ENCODE measurements at places on chromosomes 7 and 10.

DNA sequence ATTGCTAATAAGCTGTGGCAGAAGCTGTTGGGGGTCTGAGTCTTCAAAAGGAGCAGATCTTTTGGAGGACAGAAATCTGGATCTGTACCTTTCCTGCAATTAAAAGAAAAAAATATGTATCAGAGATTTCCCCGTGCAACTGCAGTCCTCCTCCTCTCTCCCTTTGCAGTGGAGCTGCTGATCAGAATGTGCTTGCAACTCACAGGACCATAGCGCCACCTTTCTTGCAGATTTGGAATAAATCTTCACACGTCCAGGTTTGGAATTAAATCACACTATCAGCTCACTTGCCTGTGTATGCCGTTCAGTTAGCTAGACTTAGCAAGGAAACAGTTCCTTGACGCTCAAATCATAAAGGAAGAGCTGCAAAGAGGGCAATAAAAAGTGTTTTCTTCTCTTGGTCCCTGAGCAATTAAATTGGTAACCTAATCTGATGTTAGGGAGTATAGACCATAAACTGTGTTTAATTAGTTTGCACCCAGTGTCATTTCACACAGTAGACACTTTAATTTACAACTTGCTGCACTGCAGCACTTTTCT is 77.4 kb downstream of the PON1 start:
- no peak for DNase-seq

DNA sequence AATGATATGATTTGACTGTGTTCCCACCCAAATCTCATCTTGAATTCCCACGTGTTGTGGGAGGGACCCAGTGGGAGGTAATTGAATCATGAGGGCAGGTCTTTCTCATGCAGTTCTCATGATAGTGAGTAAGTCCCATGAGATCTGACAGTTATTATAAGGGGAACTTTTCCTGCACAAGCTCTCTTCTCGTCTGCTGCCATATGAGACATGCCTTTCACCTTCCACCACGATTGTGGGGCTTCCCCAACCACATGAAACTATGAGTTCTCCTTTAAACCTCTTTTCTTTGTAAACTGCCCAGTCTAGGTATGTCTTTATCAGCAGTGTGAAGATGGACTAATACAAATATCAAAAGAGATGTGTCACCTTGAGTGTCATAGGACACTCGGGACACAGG is 502.7 kb upstream of the PODXL start:
- DNase-seq, result no peak

DNA sequence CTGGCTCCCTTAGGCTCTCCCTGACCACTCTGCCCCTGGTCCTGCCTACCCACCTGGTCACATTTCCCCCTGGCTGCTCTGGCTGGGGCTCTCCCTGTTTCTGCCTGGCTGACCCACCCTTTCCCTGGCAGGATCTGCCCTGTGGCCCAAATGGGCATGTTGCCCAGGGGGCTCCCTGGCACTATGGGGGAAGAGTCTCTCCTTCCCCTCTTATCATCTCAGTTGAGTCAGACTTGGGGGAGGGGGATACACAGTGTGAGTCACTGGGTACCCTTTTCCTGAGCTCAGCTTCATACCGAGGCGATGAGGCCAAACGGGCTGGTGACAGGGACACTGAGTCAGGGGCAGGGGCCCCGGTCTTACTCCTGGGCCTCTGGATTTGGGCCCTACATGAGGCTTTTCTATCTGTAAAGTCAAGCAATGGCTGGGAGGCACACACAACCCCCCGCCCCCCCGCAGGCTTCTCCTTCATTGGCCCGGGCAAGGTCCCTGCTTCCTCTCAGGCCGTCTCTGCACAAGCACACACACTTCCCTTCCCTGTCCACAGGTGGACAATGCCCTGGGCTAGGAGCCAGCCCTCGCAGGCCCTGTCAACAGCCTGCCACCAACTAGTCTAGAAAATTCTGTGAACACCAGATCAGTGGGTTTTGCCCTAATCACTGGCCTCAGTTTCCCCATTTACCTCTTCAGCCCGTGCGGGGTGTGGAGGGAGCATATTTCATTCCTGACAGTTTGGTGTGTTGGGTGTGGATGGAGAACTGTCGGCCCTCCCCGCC is 627 bp upstream of the FLNC start:
- no peak for DNase-seq

- DNase-seq, result no peak
These were observed 431.7 kb upstream of the KLF6 start for GRCh38 chr10:4216726-4217125.

DNA sequence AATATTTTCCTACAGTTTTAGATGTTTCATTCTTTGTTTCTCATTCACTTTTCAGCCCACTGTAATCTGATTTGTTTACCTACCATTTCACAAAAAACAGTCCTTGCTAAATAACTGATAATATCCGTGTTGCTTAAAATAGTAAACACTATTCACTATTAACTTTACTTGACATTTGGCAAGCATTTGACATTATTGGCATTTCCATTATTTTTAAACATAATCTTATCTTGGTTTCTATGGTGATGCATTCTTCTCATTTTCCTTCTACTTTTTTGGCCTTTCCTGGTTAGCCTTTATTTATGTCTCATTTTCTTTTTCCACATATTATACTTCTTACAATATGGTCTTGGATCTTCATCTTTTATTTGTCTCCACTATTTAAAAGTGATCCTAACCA is 715.3 kb downstream of the DNAJB9 start:
- no peak for DNase-seq

DNA sequence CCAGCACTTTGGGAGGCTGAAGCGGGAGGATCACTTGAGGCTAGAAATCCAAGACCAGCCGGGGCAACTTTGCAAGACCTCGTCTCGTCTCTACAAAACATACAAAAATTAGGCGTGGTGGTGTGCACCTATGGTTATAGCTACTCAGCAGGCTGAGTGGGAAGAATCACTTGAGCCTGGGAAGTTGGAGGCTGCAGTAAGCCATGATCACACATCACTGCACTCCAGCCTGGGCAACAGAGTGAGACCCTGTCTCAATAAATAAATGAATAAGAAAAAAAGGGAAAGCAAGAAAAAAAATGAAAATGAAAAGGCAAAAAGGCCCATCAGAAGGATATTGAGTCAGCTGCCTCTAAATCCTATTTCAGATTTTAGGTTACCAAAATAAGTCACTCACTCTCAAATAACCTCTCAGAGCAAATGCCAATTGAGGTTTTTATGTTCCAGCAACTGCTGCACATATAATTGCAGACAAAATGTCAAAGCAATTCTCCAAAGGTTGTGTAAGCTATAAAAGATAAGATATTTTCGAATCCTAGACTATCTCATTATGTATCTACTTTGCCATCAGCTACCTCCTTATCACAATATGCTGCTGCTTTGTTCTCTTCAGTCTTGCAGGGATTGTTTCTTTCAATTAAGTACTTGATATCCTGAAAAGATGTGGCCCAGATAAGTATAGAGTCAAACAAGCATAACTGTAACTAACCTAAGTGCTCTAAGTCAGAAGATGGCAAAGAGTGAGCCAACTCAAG is 4.7 kb downstream of the BAZ1B start:
- no peak for DNase-seq

GRCh38 chr10:37707829-37708578 is 149.4 kb downstream of the ZNF248 start:
- no peak for DNase-seq

DNA sequence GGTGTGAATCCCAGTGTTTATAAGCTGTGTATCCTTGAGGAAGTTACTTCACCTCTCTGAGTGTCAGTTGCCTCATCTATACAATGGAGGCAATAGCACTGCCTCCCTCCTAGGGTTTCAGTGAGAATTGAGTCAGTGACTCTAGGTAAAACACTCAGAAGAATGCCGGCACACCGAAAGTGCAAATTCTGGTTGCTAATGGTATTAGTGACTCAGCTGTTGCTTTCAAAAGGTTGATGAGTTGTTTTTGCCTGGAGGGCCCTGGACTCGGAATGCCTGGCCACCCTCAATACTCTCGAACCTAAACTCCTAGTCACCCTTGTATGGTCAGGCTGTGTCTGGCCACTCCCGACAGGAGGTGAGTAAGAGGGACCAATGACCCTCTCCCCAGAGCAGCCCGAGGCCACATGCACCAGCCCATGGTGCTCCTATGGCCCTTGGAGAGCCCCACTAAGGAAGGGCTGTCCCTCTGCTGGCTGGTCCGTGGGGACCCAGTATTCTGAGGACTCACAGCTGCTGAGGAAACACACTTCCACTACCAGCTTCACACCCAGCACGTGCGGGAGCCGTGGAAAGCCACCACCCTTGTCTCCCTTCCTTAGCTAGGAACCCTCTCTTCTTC is 60.2 kb downstream of the CALML3 start:
- no peak for DNase-seq

DNA sequence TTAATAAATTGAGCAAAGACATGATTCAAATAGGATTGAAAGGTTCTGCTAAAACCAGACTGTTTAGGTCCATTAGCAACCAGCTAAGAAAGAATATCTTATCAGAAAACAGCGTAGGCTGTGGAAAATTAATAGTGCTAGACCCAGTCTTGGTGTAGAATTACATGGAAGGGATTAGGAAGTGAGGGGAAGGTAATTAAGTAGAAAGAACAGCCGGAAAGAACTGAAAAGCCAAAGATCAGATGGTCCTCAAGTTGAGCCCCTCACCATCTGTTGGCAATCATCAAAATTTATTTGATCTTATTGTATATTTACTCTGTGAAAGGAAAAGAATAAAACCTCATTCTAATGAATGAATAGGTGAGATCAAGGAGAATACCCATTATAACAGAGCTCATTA is 50.1 kb downstream of the COL1A2 start:
- no peak for DNase-seq

GRCh38 chr10:12264204-12264940 is 68.4 kb downstream of the CDC123 start:
- peak; percentile 63 for DNase-seq

DNA sequence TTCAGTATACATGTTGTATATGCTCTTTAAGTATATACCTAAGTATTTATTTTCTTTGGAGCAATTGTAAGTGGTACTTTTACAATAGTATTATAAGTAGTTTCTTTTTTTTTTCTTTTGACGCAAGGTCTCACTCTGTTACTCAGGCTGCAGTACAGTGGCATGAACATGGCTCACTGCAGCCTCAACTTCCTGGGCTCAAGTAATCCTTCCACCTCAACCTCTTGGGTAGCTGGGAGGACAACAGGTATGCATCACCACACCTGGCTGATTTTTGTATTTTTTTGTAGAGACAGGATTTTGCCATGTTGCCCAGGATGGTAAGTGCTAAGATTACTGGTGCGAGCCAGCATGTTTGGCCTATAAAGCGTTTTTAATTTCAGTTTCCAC is 13.7 kb upstream of the CDCA7L start:
- no peak for DNase-seq

DNA sequence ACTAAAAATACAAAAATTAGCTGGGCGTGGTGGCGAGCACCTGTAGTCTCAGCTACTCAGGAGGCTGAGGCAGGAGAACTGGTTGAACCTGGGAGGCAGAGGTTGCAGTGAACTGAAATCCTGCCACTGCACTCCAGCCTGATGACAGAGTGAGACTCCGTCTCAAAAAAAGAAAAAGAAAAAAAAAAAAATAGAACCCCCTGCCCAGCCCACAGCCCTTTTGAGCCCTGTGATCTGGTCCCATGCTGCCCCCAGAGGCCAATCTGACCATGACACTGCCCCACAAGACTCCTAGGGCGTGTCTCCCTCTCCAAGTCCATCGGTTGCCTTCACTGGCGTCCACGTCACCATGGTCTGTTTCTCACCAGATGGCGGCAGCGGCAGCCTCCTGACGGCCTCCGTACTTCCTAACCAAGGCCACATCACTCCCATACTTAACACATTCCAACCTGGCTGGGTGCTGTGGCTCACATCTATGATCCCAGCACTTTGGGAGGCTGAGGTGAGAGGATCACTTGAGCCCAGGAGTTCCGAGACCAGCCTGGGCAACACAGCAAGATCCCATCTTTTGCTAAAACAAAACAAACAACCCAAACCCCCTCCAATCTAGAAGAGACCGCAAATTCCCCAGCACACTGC is 18.0 kb downstream of the STX1A start:
- no peak for DNase-seq

GRCh38 chr10:113616244-113617074 is 47.4 kb downstream of the NRAP start:
- no peak for DNase-seq

DNA sequence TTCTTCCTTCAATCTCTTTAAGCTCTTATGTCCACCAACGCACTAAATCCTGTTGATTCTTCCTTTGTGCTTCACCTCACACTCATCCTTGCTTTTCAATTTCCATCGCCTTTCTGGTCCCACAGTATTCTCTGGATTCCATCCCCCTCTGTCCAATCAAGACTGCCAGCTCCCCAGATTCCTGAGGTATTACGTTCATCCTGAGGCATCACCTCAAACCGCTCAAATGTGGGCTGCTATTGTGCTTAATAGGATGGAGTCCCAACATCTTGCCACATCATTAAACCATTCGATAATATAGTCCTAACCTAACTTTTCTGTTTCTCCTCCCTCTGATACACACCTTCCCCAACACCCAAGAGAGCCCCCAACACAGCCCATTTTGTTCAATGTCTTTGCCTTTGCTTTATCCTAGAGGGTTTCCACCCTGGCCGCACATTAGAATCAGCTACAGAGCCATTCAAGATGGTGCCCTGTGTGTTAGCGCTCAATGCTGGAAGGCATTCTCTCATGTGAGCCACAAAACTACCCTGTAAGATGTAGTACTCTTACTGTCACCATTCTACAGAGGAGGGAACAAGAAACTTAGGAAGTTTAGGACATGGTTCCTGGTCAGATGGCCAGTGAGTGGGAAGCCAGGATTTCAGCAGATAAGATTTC is 79.5 kb upstream of the LEP start:
- DNase-seq, result no peak

DNA sequence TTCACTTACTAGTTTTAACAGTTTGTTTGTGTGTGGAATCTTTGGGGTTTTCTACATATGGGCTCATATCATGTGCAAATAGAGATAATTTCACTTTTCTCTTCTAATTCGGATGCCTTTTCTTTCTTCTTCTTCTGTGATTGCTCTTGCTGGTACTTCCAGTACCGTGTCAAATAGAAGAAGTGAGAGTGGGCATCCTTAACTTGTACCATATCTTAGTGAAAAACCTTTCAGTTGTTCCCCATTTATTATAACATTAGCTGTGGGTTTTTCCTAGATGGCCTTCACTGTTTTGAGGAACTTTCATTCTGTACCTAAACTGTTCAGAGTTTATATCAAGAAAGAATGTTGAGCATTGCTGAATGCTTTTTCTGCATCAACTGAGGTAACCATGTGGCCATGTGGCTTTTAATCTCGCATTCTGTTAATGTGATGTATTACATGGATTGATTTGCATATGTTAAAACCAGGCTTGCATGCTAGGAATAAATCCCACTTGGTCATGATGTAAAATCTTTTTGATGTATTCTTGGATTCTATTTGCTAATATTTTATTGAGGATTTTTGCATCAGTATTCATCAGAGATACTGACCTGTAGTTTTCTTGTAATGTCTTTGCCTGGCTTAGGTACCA is 78.7 kb downstream of the FAM107B start:
- DNase-seq, result no peak
